Stimulated activated CD8-positive, alpha-beta memory T cell treated with anti-CD3 and anti-CD28 coated beads, Interleukin-15, amount 100 ng/mL, for 4 hours (primary cell): ENCODE measurements at places on chromosomes 13 and 19.

- no peak for DNase-seq
These were observed 825.2 kb downstream of the SLITRK1 start for GRCh38 chr13:83057119-83057518.

GRCh38 chr19:46179076-46179759 lies 31.2 kb downstream of the IGFL2 start:
- DNase-seq, result no peak

- DNase-seq, result no peak
These were observed 7.5 kb upstream of the ILF3 start for GRCh38 chr19:10646456-10647159.

DNA sequence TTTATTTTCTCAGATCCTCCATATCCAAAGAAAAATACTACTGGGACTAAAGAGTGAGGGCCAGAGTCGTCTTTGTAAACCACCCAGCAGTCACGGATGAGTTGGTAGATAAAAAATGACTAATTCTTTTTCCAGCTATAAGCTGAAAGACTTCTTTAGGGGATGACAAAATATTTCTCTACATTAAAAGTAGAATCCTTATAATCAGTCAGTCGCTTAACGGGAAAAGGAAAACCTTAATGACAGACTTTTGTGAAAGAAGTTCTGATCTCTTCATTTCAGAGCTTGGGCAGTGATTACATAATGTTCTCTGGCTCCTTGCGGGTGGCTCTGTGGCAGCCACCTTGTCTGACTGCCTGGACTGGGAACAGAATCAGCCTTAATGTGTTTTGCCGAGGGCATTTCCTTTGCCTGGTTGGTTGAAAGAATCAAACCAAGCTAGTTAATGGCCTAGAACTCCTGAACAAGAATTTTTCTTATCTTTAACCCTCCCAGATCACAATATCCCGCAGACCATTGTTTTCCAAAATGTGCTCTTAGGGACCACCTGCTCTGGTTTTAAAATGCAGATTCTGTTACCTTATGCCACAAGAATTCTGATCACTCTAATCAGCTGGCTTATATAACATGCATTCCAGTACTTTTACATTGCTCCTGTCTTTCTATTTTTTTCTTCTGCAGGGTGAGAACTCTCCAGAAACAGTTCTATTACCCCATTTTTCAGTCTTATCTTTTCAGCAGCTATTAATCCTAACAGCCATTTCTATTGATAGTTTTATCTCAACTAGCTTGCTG lies 2.5 kb downstream of the ITM2B start:
- DNase-seq, result no peak

GRCh38 chr19:41334793-41335192 lies 18.9 kb downstream of the TGFB1 start:
- no peak for DNase-seq

DNA sequence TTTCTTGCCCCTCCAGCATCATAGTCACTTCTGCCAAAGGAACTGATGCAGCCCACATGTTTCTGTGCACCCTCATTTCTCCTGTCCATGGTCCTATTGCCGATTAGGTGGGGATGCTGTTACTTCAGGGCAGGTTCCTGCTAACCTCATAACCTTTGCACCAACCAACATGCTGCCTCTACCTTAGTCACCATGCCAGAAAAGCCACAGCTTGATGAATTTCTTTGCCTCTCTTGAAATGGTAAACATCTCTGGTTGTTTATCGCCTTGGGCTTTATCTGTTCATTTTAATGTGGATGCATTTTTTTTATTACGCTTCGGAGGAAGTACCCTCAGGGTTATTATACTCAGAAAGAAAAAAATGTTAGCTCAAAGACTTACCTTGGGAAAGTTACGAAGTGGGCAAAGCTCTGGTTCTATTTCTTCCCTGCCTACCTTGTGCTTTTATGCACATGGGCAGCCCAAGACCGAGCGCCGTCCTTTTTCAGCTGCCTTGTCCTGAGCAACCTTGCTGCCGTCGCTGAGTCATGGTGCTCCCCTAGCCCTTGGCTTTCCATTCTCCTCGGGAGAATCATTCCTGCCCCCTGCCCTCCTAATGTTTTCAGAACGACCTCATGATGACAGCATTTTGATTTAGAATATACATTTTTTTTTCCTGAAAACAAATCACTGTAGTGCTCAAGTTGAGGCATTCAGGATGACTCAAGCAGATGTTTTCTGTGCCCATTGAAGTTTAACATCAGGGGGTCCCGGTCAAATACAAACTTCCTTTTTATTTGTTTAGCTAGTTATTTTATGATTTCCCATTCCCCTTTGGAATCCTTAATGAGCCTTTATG lies 280.0 kb downstream of the SHISA2 start:
- no peak for DNase-seq

- no peak for DNase-seq
These were observed 42.4 kb upstream of the OBI1 start for GRCh38 chr13:78701383-78701782.

GRCh38 chr13:26549713-26550112 lies 7.8 kb upstream of the WASF3 start:
- DNase-seq, result no peak

GRCh38 chr19:14002571-14003250 lies 3.4 kb downstream of the RFX1 start:
- DNase-seq, result no peak

DNA sequence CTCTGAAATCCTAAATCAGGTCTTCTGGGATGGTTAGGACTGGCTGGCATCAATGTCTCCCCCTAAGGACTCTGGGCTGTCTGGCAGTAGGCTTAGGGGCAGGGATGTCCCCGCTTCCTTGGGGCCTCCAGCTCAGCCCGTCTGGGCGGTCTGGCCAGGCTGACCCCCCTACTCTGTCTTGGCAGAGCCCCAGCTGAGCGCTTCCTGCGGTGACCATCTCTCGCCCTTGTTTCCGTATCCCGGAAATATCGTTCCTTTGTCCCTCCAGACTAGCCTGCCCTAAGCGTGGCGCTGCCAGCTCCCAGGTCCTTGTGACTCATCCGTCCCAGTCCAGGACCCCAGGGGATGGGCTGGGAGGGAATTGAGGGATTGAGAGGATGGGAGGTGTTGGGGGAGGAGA lies 11.3 kb downstream of the GTPBP3 start:
- DNase-seq, result no peak

DNA sequence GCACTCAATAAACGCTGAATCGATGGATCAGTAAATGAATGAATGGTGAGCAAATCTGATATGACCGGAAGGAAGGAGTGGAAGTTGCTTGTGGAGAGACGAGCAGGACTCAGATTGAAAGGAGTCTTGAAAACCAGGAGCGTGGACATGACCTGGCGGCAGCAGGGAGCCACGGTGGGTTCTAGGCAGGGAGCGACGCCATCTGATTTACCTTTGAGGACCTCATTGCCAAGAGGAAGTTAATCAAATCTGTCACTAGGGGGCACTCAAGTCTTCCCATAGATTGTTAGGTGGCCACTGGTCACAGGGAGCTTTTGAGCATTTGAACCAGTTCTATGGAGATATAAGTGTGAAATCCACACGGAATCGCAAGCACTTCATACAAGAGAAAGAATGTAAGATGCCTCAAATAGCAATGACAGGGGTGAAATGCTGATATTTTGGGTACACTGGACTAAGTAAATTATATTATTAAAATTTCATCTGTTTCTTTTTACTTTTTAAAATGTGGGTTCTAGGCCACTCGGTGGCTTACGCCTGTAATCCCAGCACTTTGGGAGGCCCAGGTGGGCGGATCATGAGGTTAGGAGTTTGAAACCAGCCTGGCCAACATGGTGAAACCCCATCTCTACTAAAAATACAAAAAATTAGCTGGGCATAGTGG lies 9.2 kb upstream of the FBN3 start:
- peak; percentile 24 for DNase-seq

DNA sequence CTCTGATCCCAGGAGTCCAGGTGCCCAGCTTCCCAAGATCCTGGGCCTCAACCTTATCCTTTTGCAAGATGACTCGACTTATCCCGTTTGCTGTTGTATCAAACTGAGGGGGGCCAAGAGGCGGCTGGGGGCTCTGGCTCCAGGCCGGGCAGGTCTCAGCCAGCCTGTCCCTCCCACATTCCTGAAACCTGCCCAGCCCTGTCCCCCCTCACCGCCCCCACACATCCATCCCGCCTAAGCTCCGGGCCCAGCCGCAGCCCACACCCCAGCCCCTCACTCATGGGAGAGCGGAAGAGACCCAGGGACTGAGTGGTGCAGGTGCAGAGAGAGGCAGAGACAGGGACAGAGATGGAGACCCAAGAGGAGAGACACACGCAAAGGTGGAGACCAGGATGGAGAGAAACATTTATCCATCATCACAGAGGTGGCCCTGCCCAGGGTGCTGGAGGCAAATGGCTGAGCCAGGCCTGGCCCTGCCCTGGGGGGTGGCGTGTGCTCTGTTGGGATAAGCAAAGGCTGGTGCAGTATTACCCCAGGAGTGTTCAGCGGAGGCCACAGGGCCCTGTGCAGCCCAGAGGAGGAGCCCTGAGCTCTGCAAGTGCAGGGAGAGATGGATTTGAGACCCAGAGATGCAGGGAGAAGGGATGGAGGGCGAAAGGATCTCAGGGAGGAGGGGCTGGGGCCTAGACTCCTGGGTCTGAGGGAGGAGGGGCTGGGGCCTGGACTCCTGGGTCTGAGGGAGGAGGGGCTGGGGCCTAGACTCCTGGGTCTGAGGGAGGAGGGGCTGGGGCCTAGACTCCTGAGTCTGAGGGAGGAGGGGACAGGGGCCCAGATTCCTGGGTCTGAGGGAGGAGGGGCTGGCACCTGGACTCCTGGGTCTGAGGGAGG lies 1.6 kb downstream of the BCAM start:
- no peak for DNase-seq

DNA sequence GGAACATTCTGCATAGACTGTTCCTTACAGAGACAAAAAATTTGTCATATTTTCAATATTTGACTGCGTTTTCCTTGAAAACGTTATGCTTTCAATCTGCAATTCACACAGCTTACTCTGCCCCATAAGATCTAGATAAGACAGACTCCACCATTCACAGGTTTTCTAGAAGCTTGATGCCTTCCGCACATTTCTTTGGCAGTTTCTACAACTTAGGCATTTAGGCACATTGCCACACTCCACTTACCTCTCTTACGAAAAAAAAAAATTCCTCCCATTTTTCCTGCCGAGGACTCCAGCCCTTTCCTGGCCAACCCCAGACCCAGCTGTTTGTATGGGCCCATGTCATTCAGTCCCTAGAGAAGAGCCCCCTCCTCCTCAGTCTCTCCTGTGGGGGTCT lies 11.2 kb downstream of the ATP12A start:
- no peak for DNase-seq

GRCh38 chr13:49021953-49022352 lies 46.2 kb downstream of the FNDC3A start:
- no peak for DNase-seq

DNA sequence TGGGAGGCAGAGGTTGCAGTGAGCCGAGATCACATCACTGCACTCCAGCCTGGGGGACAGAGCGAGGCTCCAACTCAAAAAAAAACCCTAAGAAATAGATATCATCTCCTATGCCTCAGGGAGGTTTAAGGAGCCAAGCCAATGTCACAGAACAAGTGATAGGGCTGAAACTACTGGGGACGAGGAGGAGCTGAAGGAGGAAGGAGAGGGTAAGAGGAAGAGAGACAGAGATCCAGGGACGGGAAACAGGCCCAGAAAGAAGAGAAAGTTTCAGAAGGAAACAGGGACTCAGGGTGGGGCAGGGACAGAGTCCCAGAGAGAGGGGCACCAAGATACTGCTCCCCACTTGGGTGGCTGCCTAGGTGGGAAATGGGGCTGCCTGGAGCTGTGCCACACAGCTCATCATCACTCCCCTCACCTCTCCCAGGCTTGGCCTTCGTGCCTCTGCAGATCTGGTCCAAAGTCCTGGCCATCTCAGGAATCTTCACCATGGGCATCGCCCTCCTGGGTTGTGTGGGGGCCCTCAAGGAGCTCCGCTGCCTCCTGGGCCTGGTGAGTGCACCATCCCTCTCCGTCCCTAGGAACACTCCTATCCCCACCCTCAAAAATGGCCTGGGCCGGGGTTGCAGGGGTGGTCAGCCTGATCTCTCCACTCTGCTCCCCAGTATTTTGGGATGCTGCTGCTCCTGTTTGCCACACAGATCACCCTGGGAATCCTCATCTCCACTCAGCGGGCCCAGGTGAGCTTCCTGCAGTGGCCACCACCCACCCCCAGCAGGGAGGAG lies 1.5 kb downstream of the CD37 start:
- DNase-seq, result no peak

- DNase-seq, result no peak
These were observed 26.4 kb downstream of the B3GLCT start for GRCh38 chr13:31225998-31226675.

DNA sequence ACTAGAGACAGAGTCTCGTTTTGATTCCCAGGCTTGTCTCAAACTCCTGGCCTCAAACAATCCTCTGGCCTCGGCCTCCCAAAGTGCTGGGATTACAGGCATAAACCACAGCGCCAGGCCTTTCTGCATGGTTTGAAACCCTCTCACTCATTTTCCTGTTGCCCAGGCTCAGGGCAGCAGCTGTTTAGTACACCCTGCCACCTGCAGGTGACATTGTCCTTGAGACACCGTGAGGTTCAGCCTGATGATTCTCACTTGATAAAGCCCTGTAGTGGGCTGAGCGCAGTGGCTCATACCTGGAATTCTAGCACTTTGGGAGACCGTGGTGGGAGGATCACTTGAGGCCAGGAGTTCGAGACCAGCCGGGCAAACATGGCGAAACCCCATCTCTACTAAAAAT lies 12.5 kb downstream of the IL12RB1 start:
- DNase-seq, result no peak
